ENCODE measurements at places on chromosomes 4 and X.

- DNase-seq, result no peak
Observed at GRCh38 chrX:54483946-54484345, 12.1 kb downstream of the FGD1 start.

DNA sequence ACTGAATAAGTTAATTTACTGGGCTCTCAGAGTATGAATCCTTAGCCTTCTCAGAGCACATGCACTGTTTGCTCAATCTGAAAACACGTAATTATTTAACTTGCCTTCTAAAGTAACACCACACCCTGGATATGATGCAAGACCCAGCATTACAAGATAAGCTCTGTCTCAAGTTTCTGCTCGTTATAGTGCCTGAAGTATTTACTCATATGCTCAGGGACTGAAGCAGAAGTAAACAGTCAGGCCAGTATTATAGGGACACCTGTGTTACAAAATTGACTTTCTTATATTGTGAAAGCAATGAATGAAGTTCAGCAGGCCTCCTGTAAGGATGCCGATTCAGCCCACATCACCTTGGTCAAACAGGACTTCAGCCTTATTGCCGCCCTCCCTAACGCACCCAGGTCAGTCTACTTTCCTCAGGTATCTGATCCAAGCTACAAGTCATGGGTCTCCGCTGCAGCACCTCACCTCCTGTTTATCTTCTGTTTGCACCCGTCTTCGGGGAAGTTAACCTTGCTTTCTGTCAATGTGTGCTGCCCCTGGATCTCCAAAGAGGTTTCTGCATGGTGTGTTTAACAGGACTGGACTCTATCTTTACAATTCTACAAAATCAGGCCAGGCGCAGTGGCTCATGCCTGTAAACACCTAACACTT lies 42.8 kb upstream of the KLF3 start:
- DNase-seq, result no peak

DNA sequence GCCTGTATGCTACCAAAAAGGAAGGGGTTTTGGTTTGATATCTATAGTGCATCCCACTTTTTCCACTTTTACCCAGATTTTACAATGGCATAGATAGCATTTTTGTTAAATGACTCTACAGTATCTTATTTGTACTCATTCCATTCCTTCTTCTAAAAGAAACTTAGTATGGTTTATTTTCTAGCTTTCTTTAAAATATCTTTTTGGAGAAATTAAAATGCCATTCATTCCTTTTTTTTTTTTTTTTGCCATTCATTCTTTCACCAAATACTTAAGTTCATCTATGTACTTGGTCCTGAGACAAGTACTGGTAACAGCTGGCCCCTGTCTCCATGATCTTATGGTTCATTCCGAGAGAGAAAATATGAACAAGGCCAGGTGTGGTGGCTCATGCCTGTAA lies 49.1 kb downstream of the MID1 start:
- DNase-seq, result no peak

DNA sequence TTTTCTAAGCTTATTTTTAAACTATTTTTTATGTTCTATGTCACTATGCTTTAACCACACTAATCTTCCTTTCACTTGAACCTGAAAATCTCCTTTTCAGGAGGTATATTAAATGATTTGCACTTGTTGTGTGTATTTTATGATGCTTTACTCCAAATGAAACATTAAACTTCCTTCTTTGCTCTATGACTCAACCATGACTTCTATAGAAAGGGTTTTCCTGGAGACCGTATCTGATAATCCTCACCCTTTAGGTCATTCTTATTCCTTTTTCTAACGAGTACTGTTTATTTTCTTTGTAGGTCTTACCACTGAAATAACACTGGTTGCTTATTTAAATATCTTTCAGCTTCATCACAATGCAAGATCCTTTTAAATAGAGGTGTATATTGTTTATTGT lies 1163.2 kb downstream of the PCDH18 start:
- no peak for DNase-seq

DNA sequence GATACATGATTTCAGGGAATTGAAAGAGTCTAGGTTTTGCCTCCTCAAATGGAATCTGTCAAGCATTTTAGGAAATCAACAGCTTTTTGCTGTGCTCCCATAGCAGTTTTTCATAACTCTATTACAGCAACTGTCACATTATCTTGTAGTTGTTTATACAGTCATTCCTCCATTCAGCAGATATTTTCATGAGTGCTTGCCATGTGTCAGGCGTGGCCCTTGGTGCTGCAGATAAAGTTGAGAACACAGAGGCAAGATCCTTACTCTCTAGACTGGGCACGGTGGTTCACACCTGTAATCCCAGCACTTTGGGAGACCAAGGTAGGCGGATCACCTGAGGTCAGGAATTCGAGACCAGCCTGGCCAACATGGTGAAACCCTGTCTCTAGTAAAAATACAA lies 67.3 kb downstream of the MCUB start:
- no peak for DNase-seq

DNA sequence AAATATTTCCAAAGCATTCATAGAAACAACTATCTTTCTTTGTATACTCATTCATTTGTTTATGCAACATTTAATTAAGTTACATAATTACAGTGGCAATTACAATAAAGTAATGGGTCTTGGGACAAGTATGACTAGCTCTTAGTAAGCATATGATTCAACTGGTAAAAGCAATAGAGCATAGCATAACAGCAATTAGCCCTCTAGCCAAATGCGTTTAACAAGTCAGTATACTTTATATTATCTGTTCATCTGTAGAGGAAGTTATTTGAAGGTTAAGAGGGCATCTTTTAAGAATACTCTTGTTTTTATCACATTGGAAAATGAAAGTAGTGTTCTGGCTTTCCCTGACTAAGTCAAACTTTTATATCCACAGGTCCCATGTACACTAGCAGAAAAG lies 198.1 kb upstream of the UGT8 start:
- no peak for DNase-seq

- no peak for DNase-seq
Observed at GRCh38 chr4:94548571-94548970, 96.8 kb downstream of the PDLIM5 start.

- no peak for DNase-seq
Observed at GRCh38 chrX:137031517-137032340, 2.1 kb downstream of the GPR101 start.

All from mesothelial cell of epicardium (in vitro differentiated cells).